Panc1 (cell line): ENCODE measurements at places on chromosomes 4 and X.

DNA sequence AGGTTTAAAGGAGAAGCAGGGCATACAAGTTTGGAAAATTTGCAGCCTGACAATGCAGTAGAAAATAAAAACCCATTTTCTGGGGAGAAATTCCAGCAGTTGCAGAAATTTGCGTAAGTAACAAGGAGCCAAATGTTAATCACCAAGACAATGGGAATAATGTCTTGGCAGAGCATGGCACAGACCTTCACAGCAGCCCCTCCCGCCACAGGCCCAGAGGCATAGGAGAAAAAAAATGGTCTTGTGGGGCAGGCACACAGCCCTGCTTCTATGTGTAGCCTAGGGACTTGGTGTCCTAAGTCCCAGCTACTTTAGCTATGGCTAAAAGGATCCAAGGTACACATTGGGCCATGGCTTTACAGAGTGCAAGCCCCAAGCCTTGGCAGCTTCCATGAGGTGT lies 65.7 kb downstream of the SPOCK3 start:
- no peak for DNase-seq

DNA sequence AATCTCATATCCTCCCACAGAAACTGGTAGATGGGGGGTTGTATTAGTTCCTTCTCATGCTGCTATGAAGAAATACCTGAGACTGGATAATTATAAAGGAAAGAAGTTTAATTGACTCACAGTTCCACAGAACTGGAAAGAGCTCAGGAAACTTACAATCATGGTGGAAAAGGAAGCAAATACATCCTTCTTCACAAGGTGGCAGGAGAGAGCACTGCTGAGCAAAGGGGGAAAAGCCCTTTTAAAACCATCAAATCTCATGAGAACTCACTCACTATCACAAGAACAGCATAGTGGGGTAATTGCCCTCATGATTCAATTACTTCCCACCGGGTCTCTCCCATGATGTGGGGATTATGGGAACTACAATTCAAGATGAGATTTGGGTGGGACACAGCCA lies 250.5 kb upstream of the GPRIN3 start:
- DNase-seq: no peak

DNA sequence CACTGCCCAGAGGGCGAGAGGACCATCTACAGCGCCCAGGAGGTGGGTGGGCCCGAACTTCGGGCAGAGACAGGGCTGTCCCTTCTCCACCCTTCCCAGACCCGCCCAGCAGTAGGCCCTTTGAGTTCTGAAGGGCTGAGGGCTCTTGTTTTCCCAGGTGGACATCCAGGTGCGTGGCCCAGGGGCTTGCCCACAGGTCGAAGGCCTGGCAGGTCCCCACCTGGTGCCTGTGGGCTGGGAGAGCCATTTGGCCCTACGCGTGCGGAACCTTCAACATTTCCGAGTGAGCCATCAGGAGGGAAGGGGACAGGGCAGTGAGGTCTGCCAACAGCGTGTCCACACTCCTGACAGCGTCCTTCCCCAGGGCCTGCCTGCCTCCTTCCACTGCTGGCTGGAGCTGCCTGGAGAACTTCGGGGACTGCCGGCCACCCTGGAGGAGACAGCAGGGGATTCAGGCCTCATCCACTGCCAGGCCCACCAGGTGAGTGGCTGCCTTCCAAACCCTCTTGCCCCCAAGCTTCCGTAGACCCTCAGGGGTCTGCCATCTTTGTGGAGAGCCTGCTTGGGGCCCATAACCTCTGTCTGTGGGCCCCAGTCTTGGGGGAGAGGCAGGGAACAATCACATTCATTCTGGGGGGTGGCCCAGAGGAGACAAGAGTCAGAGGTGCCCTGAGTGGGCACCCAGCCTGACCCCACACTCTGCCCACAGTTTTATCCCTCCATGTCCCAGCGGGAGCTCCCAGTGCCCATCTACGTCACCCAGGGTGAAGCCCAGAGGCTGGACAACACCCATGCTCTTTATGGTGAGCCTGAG lies 6.8 kb downstream of the PLXNB3 start:
- no peak for DNase-seq

GRCh38 chr4:89469930-89470375 lies 162.4 kb upstream of the GPRIN3 start:
- DNase-seq: no peak

DNA sequence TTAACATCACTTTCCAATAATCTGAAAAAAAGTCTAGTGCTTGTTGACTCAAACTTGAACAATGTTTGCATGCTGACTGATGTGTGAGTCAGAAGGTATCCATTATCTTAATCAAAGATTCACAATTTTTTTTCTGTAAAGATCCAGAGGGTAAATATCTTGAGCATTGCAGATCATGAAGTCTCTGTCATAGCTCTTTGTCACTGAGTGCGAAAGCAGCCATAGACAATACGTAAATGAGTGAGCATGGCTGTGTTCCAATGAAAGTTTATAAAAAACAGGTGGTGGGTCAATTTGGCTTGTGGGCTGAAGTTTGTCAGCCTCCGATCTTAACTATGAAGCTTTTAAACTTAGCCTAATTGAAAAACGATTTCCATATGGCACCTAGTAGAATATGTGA lies 37.7 kb downstream of the NHS start:
- peak; percentile 2 for DNase-seq
